LHCN-M2 (cell line): ENCODE measurements at places on chromosomes 7 and 10. TPM values are rescaled to one million over a fixed set of nuclear protein-coding genes. Genes with fewer than 3 reads are reported as not detected.

Gene CALML3
- total RNA-seq, result not detected in 2 replicates

Gene RAB19
- not detected in 2 replicates for total RNA-seq

Gene STAG3
- 0.23 and 0.96 TPM in 2 replicates for total RNA-seq

Gene KCNH2
- total RNA-seq, result 0.11 TPM in 1 of 2 replicates, not detected in the other

GRCh38 chr7:7740037-7740355 lies 21.6 kb upstream of the RPA3 start:
- no peak for DNase-seq

- no peak for DNase-seq
Measured at GRCh38 chr7:29893351-29893965, 87.2 kb downstream of the WIPF3 start.

DNA sequence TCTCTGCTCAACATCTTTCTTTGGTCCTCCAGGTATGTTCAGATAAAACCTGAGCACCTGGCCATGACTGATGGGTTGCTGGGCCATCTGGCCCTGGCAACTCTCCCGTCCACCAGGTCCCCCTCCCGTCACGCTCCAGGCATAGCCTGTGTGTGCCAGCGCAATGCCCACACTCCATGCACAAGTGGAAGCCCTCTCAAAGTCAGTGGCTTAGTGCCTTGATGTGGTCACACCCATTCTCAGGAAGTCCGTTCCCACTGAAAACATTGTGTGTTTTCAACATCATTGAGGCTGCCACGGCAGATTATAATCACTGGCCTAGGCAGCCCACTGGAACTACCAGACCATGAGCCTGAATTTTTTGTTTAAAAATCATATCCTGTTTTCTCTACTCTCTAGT lies 170.6 kb upstream of the LANCL2 start:
- no peak for DNase-seq

- no peak for DNase-seq
Measured at GRCh38 chr10:132547421-132547861, 9.9 kb downstream of the INPP5A start.
